ENCODE measurements at places on chromosomes 4 and X. TPM values are rescaled to one million over a fixed set of nuclear protein-coding genes. Genes with fewer than 3 reads are reported as not detected.

AMTN gene
- total RNA-seq, result not detected

ABHD18 gene
- total RNA-seq, result 3.5 TPM

QRFPR gene
- total RNA-seq, result not detected

NRK gene
- total RNA-seq, result not detected

ITIH6 gene
- 0.01 TPM for total RNA-seq

CCKAR gene
- not detected for total RNA-seq

TLL1 gene
- 0.15 TPM for total RNA-seq

Measured in A549 treated with CORT108297 at 1 μM for 4 hours (cell line).